Body of pancreas (tissue), 4 donors: ENCODE measurements at places on chromosomes 2 and 18. TPM values are rescaled to one million over a fixed set of nuclear protein-coding genes. Genes with fewer than 3 reads are reported as not detected.

DNA sequence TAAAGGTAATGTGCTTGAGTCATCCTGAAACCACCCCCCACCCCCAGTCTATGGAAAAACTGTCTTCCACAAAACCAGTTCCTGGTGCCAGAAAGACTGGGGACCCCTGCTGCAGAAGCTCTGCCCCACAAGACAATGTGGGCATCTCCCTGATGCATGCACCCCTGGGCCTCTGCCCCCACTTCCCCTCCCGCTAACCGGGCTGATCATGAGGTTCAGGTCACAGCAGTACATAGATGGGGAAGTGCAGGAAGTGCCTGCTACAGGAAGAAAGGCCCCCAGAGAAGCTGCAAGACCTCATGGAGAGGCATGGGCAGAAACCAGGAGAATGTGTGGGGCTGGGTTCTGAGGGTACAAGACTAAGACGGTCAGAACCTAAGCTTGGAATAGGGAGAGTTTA, 243.4 kb upstream of the ID2 start:
- DNase-seq: no peak
- no peak overlapping the region for H3K4me3 ChIP-seq
- peaks cover 7% of the 10 kb centered on the region for H3K4me1 ChIP-seq
- H3K27ac ChIP-seq: no peak overlapping the region
- H3K36me3 ChIP-seq: no peaks in the 10 kb centered on the region

DNA sequence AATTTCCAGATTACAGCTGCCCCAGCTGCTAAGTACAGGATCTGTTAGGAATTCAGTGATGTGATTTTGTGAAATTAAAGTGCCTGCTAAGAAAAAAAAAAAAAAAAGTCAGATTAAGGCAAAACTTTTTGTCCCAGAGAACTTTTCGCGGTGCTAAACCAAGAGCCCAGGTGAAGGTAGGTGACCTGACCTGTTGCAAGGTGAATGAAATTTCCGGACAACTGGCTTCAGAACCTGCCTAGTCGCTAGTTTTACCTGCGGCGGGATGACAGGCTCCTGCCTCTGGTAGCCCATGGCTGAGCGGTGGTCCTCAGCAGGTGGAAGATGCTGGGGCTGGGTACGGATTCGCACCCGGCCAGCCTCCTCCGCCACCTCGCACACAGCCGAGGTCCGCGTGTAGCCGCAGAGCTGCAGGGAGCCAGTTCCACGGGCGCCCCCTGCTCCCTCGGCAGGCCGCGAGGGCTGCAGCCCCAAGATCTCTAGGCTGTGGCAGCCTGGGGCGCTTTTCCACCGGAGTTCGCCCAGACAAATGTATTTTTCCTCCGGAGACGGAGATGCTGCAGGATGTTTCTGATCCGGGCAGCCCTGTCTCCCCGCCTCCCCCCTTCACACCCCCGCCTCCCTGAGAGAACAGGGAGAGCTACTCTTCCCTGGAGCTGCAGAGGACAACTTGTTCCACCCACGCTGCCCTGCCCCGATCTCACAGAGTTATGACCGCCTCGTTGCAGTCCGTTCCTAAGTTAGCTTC, at the start of gene SLC38A11:
Gene SLC38A11, minus strand, starts transcription at position 572 of the 748 bp plus-strand sequence. Its CDS starts 278 bp downstream, at position 294.
- no peak within 1 kb of the TSS for H3K4me3 ChIP-seq
- no peak within 1 kb of the TSS for H3K27ac ChIP-seq
- no peaks in the 10 kb centered on the region for H3K27me3 ChIP-seq

GRCh38 chr2:185202381-185202780, 536.2 kb upstream of the FSIP2 start:
- no peaks in the 10 kb centered on the region for H3K36me3 ChIP-seq
- no peaks in the 10 kb centered on the region for H3K4me1 ChIP-seq
- H3K27ac ChIP-seq: no peak overlapping the region
- no peak overlapping the region for H3K4me3 ChIP-seq
- no peak for DNase-seq

GRCh38 chr2:240575101-240575965, 7.0 kb downstream of the RNPEPL1 start:
- H3K36me3 ChIP-seq: peaks cover 8% of the 10 kb centered on the region
- no peak overlapping the region for H3K27ac ChIP-seq
- H3K27me3 ChIP-seq: no peaks in the 10 kb centered on the region
- H3K4me3 ChIP-seq: no peak overlapping the region

IL36G gene
- total RNA-seq: not detected

CFC1 gene
- total RNA-seq: 24.7 TPM

NGEF gene
- 7.0 TPM for total RNA-seq

GPR35 gene
- total RNA-seq: 0.33 TPM
